ENCODE measurements at places on chromosomes 2 and 18. TPM values are rescaled to one million over a fixed set of nuclear protein-coding genes. Genes with fewer than 3 reads are reported as not detected.

DNA sequence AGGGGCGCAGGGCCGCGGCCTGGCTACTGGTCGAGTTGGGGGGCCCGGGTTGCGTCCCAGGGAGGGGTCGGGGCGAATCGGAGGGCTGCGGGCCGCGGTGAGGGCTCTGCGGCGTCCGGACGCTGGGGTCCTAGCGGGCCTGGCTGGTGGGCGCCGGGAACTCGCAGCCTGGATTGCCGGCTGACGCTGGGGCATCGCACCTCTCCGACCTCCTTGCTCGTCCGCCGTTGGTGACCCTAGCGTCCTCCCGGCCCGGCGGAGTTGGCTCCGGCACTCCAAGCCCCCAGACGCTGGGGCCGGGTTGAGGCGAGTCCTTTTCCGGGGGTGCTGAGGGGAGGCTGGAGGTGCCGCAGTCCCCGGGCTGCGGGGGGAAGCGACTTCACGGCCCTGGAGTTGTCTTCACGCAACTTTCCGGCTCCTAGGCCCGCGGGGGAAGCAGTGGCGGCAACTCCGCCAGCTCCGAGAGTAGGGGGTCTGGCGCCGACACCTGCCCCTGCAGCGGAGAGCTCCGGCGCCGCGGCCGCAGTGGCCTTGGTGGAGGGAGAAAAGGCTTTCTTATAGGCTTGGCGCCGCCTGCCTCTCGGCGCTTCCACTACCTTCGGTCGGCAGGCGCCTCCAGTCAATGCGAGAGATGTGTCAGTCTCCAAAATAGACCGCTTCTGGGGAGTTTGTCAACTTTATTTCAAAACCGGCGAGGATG is 70.3 kb downstream of the HAUS1 start:
- peak; percentile 87 for DNase-seq

GRCh38 chr2:120432293-120432975 is 86.5 kb downstream of the INHBB start:
- DNase-seq = peak; percentile 73

Gene REEP1
- total RNA-seq = 0.96 TPM

DNA sequence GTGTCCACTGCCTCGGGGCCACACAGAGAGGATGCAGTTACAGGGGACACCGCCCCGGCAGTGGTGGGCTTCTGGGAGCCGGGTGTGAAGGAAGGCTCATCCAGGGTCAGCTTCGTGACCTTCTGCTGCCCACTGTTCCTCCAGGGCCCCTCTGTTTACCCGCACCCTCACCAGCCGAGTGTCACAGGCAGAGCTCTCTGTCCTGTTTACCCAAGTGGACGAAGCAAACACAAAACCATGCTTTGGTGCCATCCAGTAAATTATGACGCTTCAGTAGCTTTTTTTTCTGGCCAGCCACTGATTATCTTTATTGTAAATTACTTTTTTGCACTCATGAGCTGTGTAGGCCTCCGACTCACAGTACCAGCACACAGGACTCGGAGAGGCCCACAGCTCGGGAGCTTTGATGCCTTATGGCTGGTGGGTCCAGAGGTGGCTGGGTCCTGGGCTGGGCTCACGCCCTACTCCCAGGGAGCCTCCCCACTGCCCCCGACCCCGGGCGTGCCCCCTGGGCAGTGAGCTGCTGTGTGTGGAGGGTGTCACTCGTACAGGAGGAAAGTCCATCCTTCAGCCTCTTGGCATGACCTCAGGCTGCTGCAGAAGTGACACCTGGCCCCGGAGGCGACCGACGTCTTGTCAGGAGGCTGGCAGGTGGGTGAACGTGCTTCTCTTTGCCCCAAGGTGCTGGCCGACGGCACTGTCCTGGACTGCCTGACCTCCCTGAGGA is 9.8 kb downstream of the D2HGDH start:
- DNase-seq = no peak

GRCh38 chr2:44616667-44617155 is 255.0 kb downstream of the CAMKMT start:
- DNase-seq = no peak

Gene PREB
- total RNA-seq = 76.5 TPM

Gene HDLBP
- total RNA-seq = 492 TPM

Gene SFTPB
- total RNA-seq = not detected

DNA sequence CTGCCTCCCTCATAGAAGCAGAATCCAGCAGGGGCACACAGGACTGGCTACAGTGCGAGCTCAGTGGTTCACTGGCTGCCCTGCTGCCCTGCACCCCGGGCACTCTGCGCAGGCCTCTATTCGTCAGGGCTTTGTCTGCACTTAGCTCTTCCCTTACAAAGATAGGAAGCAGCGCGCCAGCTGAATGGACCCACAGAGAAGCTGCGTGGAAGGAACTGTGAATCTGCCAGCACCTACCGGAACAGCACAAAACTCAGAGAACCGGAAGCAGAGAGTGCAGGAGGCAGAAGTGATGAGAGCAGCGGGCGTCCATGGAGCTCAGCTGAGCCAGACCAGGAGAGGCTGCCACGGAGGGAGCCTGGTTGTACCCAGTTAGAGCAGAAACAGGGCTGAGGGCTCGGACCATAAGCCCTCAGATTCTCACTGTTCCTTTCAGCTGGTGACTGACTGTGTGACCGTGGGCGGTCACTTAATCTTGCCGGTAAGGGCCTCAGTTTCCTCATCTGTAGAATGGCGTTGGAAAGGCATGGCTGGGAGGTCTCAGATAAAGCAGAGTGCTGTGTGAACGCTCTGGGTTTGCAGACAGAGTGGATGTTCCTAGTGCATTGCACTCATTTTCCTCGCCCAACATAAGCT is 23.1 kb upstream of the SLC66A3 start:
- DNase-seq = no peak

GRCh38 chr2:106096299-106097037 is 97.6 kb downstream of the UXS1 start:
- DNase-seq = no peak

Gene GAREM2
- total RNA-seq = 6.8 TPM

- DNase-seq = no peak
Observed at GRCh38 chr2:216408426-216409290, 3.6 kb upstream of the SMARCAL1 start.

GRCh38 chr18:63550068-63550467 is 7.9 kb downstream of the SERPINB12 start:
- DNase-seq = no peak

- DNase-seq = no peak
Observed at GRCh38 chr2:231854616-231855125, 68.4 kb downstream of the COPS7B start.

- no peak for DNase-seq
Observed at GRCh38 chr2:130837175-130837810, 579 bp downstream of the ARHGEF4 start.

- DNase-seq = no peak
Observed at GRCh38 chr2:105739944-105740530, 4.7 kb upstream of the NCK2 start.

DNA sequence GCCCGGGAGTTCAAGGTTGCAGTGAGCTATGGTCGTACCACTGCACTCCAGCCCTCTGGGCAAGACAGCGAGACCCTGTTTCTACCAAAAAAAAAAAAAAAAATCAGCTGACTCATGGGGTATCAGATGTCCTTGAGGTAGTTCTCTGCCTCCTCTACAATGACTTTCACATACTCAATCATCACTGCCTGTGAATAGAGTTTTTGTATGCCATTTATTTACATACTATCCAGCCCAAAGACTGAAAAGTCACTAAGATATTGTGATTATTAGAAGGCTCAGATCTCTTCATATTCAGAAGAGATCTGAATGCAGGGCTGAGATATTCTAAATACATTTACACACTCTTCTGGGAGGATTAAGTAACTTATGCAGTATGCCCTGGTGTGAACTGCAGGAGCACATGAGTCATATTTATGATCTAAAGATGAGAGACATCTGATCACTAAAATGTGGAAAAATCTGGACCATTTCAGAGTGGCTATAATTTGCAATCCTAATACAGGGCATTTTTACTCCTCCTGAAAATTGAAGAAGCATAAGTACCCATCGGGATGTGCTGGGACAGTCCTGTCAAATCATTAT is 38.9 kb downstream of the KLF7 start:
- DNase-seq = no peak

Gene SERPINB10
- not detected for total RNA-seq

Gene MC5R
- not detected for total RNA-seq

Gene CNGA3
- total RNA-seq = 1.1 TPM
